Stimulated activated CD8-positive, alpha-beta memory T cell treated with anti-CD3 and anti-CD28 coated beads, Interleukin-15, amount 100 ng/mL, for 48 hours (primary cell): ENCODE measurements at places on chromosomes 2 and 18.

- peak; percentile 36 for DNase-seq
These were observed 30.4 kb downstream of the TOGARAM2 start for GRCh38 chr2:29011418-29012060.

GRCh38 chr18:27605107-27605834 lies 420.2 kb upstream of the CHST9 start:
- no peak for DNase-seq

DNA sequence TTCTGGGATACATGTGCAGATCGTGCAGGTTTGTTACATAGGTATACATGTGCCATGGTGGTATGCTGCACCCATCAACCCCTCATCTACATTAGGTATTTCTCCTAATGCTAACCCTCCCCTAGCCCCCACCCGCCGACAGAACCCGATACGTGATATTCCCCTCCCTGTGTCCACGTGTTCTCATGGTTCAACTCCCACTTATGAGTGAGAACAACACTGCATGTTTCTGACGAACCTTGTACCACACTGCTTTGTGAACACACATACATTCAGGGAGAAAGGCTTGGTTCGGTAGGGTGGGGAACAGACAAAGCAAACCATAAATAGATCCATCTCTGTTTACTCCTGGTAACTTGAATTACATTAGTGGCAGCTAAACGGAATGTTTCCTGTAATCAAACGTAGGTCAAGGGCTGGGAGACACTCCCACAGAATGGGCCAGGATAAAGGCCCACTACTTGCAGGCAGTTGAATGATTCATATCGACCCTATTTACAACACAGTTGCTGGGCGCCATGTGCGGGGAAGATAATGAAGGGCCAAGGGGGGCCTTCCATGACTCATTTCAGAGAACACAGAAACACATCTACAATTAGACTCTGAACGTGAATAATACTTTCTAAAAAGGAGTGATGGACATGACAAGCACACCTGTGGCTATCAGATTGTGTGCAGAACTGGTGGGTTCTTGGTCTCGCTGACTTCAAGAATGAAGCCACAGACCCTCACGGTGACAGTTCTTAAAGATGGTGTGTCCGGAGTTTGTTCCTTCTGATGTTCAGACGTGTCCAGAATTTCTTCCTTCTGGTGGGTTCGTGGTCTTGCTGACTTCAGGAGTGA lies 56.8 kb upstream of the KIDINS220 start:
- no peak for DNase-seq

- no peak for DNase-seq
These were observed 546 bp downstream of the CHPF start for GRCh38 chr2:219542931-219543595.

- DNase-seq, result no peak
These were observed 71.2 kb downstream of the CTAGE1 start for GRCh38 chr18:22346401-22346952.

- no peak for DNase-seq
These were observed 20.9 kb upstream of the SMAD4 start for GRCh38 chr18:51009072-51009471.

DNA sequence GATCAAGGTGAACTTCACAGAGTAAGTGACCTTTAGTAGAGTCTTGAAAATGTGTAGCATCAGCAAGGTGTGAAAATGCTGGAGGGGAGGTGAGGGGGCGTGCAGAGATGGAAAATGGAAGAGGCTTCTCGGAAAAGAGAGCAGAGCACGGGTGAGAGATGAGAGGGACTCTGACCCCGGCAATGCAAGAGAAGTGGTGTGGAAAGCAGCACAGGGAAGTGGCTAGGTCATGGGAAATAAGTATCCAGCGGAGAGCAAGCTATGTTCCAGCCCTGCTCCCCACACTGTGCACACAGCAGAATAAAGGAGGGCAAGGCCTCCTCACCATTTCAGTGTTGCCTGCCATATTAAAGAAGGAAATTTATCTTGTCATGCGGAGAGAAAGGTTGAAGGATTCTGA lies 241.7 kb upstream of the DOK6 start:
- DNase-seq, result no peak

GRCh38 chr18:45378933-45379332 lies 236.3 kb upstream of the SLC14A2 start:
- DNase-seq, result no peak

GRCh38 chr2:10359246-10359645 lies 56.5 kb downstream of the HPCAL1 start:
- DNase-seq, result no peak

DNA sequence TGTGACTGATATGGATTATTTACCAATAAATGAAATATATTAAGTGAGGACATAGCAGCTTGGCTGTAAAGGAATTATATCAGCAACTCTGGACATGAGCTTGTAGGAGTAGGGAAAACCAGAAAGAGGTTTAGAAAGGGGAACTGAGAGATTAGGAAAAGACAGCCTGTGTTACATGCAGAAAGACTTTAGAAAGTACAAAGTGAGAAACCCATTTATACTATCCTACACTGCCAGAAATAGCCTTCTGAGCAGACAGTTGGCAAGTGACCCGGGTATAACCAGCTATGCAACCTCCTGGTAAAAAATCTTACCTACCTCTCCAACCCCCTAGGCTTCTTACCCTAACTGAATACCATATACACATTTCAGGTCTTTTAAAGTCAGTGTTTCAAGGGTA lies 134.1 kb downstream of the ANKRD44 start:
- no peak for DNase-seq

GRCh38 chr2:240645346-240645745 lies 20.1 kb downstream of the GPR35 start:
- no peak for DNase-seq

DNA sequence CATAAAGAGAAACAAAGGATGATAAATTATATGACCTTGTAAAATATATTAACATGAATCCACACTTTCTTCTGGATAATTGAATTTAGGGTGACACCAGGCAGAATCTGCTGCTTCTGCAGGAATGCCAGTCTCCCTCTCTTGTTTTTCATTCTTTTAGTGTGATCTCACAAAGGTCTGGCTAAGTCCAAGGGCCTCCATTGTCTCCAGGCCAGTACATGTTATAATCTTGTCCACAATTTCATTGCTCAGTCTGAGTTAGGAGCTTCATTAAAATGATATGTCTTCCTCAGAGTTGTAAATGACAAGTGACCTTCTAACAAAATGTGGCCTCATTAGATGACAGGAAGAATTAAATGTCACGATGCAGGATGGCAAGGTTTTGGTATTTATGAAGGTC lies 110.2 kb downstream of the APOB start:
- DNase-seq, result no peak

DNA sequence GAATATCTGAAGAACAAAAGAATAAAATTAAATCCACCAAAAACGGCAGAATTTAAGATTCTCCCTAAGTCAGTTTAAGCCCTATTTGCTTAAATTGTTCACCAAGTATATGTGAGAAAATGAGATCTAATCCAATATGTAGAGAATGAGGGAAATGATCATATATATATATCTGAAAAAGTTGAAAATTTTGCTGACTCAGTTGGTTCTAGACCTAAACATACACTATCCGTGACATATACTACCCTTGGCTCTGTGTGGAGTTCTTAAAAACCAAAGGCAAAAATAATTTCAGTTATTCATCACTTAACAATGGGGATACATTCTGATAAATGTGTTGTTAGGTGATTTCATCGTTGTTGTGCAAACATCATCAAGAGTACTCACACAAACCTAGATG lies 7.3 kb downstream of the SS18 start:
- no peak for DNase-seq

- DNase-seq, result peak; percentile 6
These were observed 156.3 kb downstream of the SUCLG1 start for GRCh38 chr2:84302513-84303412.

- DNase-seq, result no peak
These were observed 633.1 kb upstream of the SETBP1 start for GRCh38 chr18:44047585-44047984.

DNA sequence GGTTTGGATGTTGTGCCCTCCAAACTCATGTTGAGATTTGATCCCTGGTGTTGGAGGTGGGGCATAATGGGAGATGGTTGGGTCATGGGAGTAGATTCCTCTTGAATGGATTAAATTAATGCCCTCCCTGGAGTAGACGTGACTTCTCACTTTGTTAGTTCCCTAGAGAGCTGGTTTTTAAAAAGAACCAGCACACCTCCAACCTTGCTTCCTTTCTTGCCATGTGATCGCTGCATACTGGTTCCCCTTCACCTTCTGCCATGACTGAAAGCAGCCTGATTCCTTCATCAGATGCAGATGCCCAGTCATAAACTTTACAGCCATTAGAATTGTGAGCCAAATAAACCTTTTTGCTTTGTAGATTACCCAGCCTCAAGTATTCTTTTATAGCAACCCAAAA lies 21.7 kb downstream of the MTA3 start:
- DNase-seq, result no peak

DNA sequence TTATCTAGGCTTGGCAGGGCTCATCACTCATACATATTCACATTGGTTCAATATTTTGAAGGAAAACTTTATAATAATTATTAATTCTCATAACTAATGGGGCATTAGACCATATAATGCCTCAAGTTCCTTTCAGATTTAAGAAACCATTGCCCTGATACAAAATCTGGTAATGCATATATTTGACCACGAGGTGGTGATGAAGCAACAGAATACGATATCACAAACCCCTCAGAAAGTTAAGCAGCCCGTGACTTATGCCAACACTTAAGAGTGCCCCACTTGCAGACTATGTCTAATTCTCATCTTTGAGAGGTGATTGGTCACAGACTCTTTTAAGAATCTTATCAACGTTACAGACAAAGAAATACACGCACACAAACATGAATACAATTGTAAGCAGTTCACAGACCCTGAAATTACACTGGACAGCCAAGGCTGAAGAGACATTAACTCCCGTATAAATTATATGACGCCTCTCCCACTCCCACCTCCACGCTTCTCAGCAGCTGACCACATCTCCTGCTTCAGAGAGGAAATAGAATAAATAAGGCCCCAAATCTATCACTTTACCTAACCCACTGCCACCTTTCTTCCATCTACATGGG lies 20.7 kb upstream of the DNAH6 start:
- DNase-seq, result no peak

DNA sequence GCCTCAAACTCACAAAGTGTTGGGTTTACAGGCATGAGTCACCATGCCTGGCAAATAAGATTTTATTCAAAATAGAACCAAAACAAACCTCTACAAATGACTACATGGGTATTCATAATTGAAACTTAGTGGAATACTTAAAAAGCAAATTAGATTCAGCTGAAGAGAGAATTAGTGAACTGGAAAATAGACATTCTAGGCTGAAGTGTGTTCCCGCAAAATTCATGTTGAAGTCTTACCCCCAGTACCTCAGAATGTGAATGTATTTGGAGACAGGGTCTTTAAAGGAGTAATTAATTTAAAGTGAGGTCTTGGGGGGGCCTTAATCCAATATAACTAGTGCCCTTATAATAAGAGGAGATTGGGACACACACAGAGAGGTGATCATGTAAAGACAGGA lies 88.5 kb upstream of the OTOS start:
- DNase-seq, result no peak

- no peak for DNase-seq
These were observed 62.5 kb upstream of the ACAA2 start for GRCh38 chr18:49875783-49876182.

DNA sequence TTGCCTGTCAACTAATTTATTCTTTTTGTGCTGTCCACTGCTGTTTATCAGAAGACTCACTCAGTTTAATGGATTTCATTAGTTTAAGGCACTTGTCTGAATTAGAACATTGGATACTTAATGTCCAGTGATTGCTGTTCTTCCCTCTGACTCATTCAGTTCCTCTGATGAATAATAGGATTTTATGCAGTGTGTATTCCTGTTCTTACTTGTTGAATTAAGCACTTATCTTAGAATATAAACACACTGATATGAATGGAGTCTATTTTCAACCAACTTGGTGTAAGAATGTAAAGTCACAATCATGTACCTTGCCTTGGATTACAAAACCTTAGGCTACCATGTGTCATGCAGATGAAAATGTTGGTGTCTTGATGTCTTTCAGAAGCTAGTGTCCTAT lies 87.0 kb upstream of the PROKR1 start:
- no peak for DNase-seq

DNA sequence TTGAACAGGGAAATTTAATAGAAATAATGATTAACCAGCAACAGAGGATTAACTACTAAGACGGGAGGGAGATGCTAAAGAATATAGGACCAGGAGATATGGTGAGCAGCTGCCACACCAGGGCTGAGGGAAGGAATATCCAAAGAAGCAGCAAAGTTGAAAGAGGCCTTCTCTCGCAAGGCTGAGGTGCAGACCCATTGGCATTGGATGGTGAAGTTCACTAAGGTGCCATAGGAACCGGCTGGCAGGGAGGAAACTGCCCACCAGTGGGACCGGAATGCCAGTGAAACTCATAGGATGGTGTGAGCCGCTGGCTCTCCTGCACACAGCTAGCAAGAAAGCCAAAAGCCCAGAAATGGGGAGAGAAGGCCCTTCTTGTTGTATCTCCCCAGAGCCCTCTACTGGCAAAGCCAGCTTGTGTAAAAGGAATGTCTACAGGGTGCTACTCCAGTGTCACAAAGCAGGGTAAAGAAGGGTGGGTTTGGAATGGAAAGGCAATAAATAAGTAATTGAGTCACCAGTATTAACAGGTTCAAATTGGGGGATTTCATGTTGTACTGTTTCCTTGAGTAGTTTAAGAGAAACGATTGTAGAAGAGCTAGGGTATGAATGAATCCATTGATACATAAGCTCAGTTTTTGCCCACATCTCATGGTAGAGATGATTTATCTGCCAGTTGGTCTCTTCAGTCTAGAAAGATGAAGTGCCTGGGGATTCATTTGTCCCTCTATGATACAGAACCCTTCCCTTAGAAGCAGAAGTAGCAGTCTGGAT lies 36.0 kb downstream of the FARP2 start:
- DNase-seq, result no peak

GRCh38 chr2:97664636-97664970 lies 759 bp upstream of the ACTR1B start:
- DNase-seq, result no peak

DNA sequence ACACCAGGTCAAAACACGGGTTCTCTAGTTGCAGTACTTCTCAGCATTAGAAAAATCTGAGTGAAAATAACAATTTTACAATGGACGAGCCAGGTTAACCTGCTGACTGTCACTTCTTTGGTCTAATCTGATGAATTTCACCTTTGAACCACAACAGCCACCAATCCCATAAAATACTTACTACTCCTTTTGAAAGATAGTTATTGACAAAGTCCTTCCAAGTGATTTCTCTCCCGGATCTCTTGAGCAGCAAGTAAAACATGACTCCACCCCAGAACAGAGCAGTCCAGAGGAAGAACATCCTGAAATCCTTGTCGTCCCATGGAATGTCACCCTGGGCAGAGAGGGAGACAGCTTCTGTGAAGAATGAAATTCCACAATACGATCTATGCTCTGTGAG lies 10.2 kb downstream of the AFG3L2 start:
- DNase-seq, result no peak

- no peak for DNase-seq
These were observed 77.5 kb downstream of the CLHC1 start for GRCh38 chr2:55154525-55155030.

- DNase-seq, result no peak
These were observed 1138.2 kb upstream of the TMEFF2 start for GRCh38 chr2:193332941-193333340.

GRCh38 chr2:17593841-17594491 lies 53.5 kb downstream of the VSNL1 start:
- DNase-seq, result no peak
